ENCODE measurements at places on chromosomes 11 and 22.

- no peak for DNase-seq
Observed at GRCh38 chr11:119030029-119030328, 698 bp downstream of the SLC37A4 start.

DNA sequence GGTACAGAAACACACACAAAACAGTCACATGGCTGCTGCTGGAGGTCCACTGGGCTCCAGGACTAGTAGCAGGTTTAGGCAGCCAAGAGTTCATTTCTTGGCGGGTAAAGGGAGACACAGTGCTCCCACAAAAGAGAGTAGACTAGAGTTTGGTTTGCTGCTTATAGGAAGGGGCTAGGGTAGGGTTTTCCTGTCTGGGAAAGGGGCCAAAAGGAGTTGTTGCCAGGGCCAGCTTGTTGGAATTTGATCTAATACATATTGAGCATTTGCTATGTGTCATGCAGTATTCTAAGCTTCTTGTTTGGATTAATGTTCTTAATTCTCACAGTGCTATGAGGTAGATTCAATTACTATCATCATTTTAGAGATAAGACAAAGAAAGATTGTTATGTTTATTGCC lies 195.1 kb upstream of the PLET1 start:
- no peak for DNase-seq

DNA sequence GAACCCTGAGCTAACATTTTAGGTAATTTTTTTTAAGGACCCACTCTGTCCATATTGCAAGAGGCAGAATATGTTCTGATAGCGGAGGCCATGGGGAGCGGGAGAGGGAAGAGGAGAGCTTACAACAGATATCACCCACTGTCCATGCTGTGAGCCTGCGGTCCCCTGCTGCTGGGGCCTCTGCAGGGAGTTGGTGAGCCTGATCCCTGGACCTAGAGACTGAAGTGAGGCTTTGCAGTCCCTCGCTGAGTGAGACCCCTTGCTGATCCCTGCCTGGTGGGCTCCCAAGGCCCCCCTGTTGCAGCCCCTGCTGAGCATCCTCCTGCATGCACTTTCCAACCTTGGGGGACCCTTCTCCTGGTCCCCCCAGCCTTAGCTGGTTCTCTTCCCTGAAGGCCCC lies 12.5 kb downstream of the MIF start:
- no peak for DNase-seq

GRCh38 chr11:33835143-33835878 lies 56.6 kb downstream of the LMO2 start:
- DNase-seq = peak; percentile 39

DNA sequence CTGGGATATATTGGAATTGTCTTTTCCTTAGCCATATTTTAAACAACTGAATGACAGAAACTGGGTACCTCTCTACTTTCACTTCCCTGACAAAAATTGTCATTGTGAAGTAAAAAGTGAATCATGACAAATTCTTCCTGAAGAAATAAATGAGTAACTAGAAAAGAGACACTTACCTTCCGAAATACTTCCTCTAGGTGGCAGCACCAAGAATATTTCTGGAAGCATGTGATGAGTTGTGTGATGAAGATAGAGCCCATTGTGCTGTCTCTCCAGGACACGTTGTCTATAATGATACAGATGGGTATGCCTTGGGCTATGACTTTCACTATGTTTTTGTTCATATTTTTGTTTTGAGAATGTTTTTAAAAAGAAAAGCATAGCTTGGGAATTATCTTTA lies 21.5 kb downstream of the CASP4 start:
- DNase-seq = peak; percentile 25

DNA sequence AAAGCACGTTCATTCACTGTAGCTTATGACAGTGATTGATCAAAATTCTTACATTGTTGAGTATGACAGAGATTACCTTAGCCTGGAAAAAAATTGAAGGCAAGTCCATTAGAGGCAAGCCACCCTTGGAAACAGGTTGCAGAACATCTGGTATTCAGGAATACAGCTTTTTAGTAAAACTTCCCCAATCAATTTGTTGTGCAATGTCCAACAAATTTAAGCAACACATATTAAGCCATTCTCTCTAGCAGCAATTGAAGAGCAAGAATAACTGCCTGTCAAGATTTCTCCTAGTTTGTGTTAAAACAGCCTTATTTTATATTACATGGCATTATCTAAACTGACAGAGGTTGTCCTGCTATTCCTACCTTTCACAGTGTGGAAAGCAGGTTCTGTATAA lies 37.0 kb downstream of the BCL2L13 start:
- DNase-seq = no peak
